H4 (cell line): ENCODE measurements at places on chromosomes 2 and 18. TPM values are rescaled to one million over a fixed set of nuclear protein-coding genes. Genes with fewer than 3 reads are reported as not detected.

Gene MARCHF4
- total RNA-seq: 0.15 and 0.29 TPM in 2 replicates

Gene PLEKHA3
- total RNA-seq: 10.3 and 11.7 TPM in 2 replicates

DNA sequence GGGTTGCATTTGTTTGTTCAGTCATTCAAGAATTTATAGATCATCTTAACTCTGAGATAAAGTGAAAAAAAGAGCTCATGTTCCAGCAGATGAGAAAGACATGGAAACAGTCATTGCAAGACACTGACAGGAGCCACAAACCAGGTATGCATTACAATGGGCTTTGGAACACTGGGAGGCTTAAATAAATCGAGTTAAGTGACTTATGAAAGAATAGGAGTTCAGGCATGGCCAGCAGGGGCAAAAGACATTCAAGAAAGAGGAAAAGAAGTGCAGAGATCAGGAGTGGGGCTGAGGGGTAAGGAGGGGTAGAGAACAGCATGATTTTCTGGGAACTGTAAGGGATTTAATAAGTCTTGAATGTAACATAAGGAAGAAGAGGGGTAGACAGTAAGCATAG is 121.2 kb upstream of the EPC2 start:
- no peak for DNase-seq

DNA sequence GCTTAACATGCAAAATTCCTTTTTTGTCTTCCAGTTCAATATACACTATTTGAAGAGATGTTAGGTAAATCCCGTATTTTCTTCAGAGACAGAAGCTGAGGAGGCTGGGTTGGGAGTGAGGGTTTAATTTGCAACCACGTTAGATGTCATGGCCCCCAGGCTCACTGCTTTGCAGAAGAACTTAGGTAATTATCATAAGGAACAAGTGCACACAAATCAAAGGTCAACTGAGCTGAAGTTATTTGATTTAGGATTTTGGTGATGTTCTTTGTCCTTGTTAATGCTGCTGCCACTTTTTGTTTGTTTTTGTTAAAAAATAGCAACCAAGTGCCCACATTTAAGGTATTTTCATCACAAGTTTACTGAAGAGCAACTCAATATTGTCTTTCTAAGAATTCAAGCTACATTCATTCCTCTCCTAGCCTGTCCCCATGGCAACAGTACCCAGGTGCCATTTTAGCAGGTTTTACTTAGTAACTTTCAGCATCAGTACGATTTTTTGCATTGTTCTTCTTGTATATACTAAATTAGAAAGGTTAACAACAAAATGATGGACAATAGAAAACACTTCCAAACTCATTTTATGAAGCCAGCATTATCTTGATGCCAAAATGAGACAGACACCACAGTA is 62.9 kb upstream of the NDUFV2 start:
- no peak for DNase-seq

DNA sequence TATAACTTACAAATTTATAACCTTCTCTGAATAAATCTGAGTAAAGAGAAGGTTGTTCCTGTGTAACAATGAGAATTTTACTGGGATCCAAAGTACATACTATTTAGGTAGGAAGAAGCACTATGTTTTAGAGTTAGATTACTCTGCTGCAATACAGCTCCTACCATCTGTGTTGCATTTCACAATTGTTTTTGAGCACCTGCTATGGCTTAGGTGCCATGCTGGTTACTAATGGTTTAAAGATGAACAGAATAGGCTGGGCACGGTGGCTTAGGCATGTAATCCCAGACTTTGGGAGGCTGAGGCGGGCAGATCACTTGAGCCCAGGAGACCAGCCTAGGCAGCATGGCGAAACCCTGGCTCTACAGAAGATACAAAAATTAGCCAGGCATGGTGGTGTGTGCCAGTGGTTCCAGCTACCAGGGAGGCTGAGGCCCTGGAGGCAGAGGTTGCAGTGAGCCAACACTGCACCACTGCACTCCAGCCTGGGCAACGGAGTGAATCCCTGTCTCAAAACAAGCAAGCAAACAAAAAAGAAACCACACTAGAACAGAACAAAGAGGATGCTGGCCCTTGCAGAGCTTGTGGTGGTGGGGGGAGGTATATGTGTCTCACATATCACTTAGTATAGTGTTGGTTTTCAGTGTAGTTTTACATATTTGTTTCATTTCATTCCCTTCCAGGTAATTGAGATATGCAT is 56.7 kb downstream of the SPTBN1 start:
- no peak for DNase-seq

DNA sequence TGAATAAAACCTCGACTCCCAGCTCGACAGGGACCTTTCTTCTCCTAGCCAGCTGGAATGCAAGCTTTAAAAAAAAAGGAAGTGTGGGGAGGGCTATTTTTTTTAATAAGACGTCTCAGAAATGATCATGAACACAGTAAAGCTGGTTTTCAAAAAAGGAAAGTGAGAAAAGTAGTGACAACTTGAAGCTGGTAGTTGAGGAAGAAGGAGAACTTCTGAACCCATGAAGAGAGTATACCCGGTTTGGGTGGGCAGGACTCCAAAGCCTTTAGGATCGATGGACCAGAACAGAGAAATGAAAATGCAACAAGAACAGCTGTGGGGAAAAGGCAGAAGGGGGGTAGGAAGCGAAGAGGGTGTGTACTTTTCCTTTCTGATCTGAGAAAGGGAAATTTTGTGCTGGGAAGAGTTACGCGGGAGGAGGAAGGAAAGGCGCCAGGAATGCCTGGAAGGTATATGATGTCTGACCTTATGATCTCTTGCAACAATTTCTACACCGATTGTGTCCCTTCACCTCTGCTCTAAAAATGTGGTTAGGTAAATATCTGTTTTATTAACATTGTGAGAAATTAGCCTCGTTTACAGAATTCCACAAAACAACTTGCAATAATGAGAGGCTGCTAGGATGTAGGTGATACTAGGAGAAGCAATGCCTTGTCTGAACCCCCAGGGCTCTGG is 22.6 kb upstream of the CYP1B1 start:
- peak; percentile 13 for DNase-seq

DNA sequence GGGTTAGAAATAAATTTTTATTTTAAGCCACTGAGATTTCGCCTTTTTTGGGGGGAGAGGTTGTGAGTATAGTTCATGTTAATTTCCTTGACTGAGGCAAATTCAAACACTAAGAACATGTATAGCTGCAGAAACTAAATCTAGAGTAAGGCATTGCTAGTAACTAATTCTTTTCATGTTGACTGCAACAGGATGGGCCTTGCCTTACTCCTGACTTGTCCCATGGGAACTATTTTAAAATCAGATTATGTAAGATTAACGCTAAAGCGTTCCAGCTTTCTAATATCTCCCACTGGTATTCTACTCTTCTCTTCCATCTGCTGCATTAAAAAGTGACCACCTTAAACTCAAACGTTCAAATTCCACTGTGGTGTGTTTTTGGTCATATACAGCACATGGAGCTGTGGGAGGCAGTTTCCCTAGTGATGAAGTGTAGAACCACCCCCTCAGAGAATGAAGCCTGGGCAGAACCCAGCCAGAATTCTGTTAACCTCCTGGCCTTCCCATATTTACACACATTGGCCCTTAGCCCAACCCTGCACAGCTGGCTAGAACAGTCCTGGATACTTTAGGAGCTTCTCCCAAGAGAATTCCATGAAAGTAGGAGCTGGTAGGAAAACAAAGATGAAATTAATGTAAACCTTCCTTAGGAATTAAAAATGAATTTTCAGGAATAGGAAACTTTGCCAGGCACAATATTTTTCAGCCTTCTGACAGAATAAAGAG is 687.8 kb downstream of the SLC4A3 start:
- DNase-seq: no peak

- DNase-seq: no peak
Observed at GRCh38 chr18:8787371-8787670, 82.0 kb downstream of the MTCL1 start.

GRCh38 chr2:158191076-158191895 is 89.6 kb downstream of the UPP2 start:
- peak; percentile 48 for DNase-seq
